ENCODE measurements at places on chromosomes 1 and 21. TPM values are rescaled to one million over a fixed set of nuclear protein-coding genes. Genes with fewer than 3 reads are reported as not detected.

DNA sequence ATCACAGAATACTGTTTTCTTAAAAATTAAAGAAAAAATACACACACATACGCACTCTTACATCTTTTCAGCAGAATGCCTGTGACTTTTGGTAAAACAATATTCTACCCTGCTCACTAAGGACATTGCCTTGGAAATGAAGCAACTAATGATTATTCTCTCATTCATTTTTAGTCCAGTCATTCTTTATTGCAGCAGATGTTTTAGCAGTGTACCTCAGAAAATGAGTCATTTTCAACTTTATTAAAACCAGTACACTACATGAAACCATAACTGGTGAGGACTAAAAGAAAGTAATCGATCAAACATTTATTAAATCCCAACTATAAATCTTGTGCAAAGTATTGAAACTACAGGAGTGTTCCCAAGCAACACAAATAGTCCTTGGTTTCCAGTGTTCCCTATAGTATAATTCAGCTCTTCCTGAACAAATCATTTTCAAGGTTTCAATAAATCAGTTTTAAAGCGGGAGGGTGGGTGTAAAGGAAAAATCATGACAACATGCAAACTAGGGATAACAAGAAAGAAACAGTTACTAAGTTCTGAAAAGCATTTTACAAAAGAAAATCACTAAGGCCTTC, 114.2 kb downstream of the ADGRL4 start:
- H3K36me3 ChIP-seq: no peaks in the 10 kb centered on the region
- H3K4me3 ChIP-seq: no peak overlapping the region
- no peak for DNase-seq
- H3K4me1 ChIP-seq: no peaks in the 10 kb centered on the region
- no peak overlapping the region for H3K27ac ChIP-seq
- H3K27me3 ChIP-seq: no peaks in the 10 kb centered on the region

DNA sequence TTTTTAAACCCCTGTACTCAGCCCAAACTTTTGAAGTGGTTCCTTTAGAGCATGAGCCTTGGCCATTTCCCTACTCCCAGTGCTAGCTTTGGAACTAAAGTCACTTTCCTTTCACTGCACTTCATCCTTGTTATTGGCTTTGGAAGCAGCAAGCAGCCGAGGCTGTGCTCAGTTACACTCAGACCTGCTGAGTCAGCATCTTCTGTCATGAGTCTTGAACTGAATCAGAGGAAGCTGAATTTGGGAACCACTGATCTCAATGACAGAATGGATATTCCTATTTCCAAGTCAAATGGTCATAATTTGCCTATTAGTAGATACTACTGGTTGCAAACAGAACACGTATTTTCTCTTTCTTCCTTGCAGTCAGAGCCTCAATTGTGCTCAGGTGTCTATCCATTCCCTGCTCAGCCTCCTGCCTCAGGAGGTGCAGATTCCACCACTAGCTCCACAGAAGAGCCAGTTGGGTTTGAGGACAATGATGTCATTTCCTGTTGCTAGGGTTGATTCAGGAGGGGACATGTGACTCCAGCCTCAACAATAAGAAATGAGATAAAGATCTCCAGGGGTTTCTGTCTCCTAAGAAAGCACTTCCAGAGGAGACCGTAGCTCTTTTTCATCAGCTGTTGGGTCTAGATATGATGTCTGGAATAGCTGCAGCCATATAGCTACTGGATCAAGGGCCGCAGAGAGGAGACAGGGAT, 44.9 kb upstream of the NTPCR start:
- H3K4me3 ChIP-seq: no peak overlapping the region
- no peak for DNase-seq
- no peaks in the 10 kb centered on the region for H3K27me3 ChIP-seq
- H3K27ac ChIP-seq: no peak overlapping the region

GRCh38 chr1:216740331-216740730, 17.1 kb upstream of the ESRRG start:
- no peaks in the 10 kb centered on the region for H3K36me3 ChIP-seq
- no peaks in the 10 kb centered on the region for H3K27me3 ChIP-seq
- no peak overlapping the region for H3K4me3 ChIP-seq
- DNase-seq: no peak

The S100A11 gene
- total RNA-seq: 108 TPM

DNA sequence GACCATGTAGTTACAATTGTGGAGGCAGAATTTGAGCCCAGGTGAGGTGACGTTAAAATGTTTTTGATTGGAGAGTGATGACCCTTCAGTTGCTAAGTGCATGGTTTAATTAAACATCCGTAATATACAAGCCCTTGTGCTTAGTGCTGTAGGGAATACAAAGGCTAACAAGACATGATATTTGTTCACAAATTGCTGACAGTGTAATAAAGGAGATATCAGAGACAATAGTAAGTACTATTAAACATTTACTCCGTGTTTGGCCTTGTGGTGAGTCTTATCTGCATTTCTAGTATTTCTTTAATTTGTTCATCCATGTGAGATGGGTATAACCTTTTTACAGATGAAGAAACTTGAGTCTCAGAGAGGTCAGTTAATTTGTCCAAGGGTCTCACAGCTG, 37.9 kb downstream of the RLF start:
- no peak for DNase-seq
- peaks cover 9% of the 10 kb centered on the region for H3K36me3 ChIP-seq
- no peak overlapping the region for H3K4me3 ChIP-seq
- no peaks in the 10 kb centered on the region for H3K27me3 ChIP-seq
- no peaks in the 10 kb centered on the region for H3K4me1 ChIP-seq

- H3K4me1 ChIP-seq: peaks cover 10% of the 10 kb centered on the region
- H3K36me3 ChIP-seq: peaks cover 29% of the 10 kb centered on the region
- H3K27ac ChIP-seq: peak overlapping the region; percentile 40
- no peak overlapping the region for H3K4me3 ChIP-seq
- H3K27me3 ChIP-seq: no peaks in the 10 kb centered on the region
- DNase-seq: peak; percentile 71
These were observed 8.0 kb downstream of the SMIM12 start for GRCh38 chr1:34851431-34852105.

DNA sequence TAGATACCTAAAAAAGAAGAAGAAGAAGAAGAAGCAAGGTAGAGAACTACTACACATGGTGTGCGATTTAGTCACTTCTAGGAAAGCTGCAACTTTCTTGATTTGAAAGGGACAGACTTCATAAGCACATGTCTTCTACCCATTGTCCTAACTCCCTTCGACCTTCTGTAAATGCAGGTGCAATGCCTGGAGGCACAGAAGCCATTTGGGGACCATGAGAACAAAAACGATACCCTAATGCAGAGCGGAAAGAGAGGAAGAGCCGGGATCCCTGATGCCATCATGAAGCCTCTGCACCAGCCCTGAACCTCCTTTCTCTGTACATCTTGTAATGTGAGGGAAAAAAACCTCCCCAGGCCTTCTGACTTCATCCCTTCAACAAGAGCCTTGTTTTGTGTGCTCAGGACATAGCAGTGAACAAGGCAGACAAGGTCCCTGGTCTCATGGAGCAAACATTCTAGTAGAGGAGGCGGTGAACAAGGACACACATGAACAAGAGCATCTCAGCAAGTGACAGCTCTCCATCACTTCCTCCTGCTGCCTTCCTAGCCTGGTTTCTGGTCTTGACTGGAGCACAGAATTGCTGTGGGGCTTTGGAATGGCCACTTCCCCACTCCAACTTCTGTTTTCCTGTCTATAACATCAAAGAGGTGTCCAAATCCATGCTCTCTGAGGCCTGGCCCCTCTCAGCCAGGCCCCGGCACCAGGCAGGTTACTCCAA, 5.5 kb upstream of the LAPTM5 start:
- DNase-seq: no peak
- no peaks in the 10 kb centered on the region for H3K27me3 ChIP-seq
- no peaks in the 10 kb centered on the region for H3K36me3 ChIP-seq
- H3K4me1 ChIP-seq: peaks cover 51% of the 10 kb centered on the region
- peak overlapping the region; percentile 76 for H3K27ac ChIP-seq
- H3K4me3 ChIP-seq: no peak overlapping the region

DNA sequence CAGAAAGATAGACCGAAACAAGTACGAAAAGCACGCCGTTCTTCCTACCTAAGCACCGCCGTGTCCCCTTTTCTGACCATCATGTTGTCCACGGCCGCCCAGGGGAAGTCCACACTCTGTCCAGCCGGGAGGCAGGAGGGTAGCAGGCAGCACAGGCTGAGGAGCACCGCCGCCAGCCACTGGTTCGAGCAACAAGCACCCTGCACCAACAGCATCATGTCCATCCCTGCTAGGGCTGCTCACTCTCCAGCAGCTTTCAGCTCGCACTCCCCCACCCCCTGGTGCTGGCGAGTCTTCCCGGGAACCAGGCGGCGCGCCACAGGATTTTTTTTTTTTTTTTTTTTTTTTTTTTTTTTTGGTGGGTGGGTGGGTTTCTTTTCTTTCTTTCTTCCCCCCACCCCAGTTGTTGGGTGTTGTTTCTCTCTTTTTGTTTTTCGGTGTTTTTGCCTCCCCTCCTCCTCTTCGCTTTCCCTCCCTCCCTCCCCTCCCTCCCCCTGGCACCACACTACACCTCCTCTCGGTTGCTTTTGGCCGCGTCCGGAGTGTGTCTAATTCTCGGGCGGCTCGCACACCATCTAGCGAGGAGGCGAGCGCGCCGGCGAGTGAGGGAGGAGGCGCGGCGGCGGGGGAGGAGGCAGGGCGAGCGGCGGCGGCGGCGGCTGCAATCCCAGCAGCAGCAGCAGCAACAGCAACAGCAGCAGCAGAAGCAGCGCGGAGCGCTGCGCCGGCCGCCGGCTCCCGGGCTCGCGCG, at the start of gene NEGR1:
TSS of gene NEGR1 (minus strand) at position 269 of the 751 bp plus-strand sequence.
- peaks cover 14% of the 10 kb centered on the region for H3K4me1 ChIP-seq
- H3K27me3 ChIP-seq: no peaks in the 10 kb centered on the region
- peak; percentile 96 for DNase-seq
- H3K4me3 ChIP-seq: peak within 1 kb of the TSS; percentile 75

- H3K27me3 ChIP-seq: no peaks in the 10 kb centered on the region
- H3K36me3 ChIP-seq: no peaks in the 10 kb centered on the region
- H3K27ac ChIP-seq: no peak overlapping the region
- H3K4me3 ChIP-seq: no peak overlapping the region
These were observed 30.4 kb upstream of the CR2 start for GRCh38 chr1:207423560-207424292.

DNA sequence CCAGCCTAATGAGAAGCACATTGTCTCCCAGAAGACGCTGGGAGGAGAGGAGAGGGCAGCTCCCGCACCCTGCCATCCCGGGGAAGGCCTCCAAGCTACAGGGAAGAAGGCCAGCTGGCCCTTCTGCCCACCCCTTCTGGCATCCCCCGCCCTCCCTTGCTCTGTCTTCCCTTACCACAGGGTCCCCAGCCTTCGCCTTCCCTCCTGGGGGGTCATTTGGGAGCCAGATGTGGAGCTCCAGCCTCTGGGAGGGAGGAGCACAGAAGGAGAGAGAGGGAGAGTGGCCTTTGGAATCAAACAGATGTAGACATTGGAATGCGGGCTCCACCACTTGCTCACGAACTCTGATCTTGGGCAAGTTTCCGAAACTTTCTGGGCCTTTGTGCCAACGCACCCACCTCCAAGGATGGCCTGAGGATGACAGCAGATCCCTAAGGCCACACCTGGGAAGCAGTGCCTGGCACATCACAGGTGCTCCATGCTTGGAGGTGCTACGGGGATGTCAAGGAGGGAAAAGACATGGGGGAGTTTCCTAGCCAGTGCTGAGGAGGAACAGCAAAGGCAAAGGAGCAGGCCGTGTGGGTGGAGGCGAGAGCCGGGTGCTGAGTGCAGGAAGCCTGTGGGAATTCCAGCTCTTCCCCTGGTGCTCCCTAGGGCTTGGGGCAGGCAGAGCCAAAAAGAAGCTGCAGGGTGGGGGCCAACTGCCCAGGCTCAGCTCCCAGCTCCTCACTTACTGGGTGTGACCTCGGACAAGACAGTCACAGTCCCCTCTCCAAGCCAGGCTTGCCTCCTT, 23.1 kb upstream of the RSPO1 start:
- no peak overlapping the region for H3K4me3 ChIP-seq
- no peak for DNase-seq
- H3K4me1 ChIP-seq: no peaks in the 10 kb centered on the region
- no peaks in the 10 kb centered on the region for H3K36me3 ChIP-seq
- H3K27ac ChIP-seq: no peak overlapping the region

GRCh38 chr1:173005196-173005864, 45.4 kb downstream of the TNFSF18 start:
- no peaks in the 10 kb centered on the region for H3K27me3 ChIP-seq
- H3K4me3 ChIP-seq: no peak overlapping the region
- H3K27ac ChIP-seq: no peak overlapping the region
- H3K36me3 ChIP-seq: no peaks in the 10 kb centered on the region

The MYOG gene
- not detected for total RNA-seq

GRCh38 chr21:45725844-45726200, 82.3 kb downstream of the PCBP3 start:
- no peaks in the 10 kb centered on the region for H3K36me3 ChIP-seq
- no peaks in the 10 kb centered on the region for H3K27me3 ChIP-seq
- H3K4me1 ChIP-seq: no peaks in the 10 kb centered on the region
- H3K27ac ChIP-seq: no peak overlapping the region
- no peak overlapping the region for H3K4me3 ChIP-seq
- no peak for DNase-seq

DNA sequence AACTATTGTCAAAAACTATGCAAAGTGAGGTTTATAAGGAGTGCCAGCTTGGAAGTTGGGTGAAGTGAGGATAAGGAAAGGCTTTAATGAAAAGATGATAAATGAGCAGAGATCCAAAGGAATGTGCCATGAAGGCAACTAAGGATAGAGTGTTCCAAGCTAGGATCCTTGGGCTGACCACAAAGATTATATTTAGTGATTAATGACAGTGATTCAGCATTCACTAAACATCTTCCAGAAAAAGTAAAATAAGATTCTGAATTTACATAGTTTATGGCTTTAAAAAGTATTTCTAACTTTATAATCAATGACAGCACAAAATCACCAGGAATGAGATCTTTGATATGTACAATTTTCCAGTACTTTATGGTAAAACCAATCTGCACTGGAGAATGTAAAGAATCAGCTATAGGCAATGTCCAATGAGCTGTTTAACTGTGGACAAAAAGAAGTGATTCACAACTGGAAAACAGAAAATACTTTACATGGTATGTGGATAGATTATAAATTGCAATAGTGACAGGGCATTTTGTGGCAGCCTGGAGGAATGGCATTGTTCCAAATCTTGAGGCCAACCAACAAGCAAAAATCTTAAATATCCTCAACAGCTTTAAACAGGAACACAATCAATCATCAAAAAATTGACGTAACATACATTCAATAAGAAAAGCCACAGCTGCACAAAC, 91.2 kb upstream of the KCTD3 start:
- H3K27me3 ChIP-seq: no peaks in the 10 kb centered on the region
- no peak for DNase-seq
- no peaks in the 10 kb centered on the region for H3K36me3 ChIP-seq
- H3K27ac ChIP-seq: no peak overlapping the region
- H3K4me3 ChIP-seq: no peak overlapping the region
- no peaks in the 10 kb centered on the region for H3K4me1 ChIP-seq
